B cell (primary cell): ENCODE measurements at places on chromosomes 6 and 20. TPM values are rescaled to one million over a fixed set of nuclear protein-coding genes. Genes with fewer than 3 reads are reported as not detected.
A peak's percentile ranks its signal among the peaks of the same experiment; 100 is the strongest.

GMPR gene
- 0.41 TPM in 1 of 2 replicates, not detected in the other for total RNA-seq

DNA sequence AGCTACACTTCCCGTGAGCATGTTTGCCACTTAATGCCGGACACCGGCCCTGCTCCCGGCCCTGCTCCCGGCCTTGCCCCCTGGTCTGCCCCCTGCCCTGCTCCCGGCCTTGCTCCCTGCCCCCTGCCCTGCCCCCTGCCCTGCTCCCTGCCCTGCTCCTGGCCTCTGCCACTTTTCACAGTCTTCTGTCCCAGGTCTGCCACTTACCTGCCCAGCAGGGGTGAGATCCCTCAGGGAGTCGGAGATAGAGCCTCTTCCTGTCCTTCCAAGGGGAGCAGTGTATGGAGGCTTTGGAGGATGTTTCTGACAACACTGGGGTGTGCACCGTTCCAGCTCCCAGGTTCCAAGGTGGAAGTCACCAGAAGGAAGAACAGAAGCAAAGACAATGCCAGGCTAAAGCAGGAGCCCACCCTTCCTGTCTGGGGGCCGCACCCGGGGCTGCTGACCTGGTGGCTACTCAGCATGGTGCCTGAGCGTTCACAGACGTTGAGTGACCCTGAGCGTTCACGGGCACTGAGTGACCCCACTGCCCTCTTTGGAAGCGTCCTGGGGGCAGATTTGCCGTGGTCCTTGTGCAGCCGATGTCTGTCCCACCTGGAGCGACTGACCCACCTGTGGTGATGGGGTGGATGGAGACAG lies 199.8 kb downstream of the DLL1 start:
- H3K27me3 ChIP-seq, result no peaks in the 10 kb centered on the region
- H3K27ac ChIP-seq, result no peak overlapping the region
- peaks cover 29% of the 10 kb centered on the region for H3K4me1 ChIP-seq
- no peak for DNase-seq

GRCh38 chr20:46850416-46850815 lies 44.2 kb upstream of the EYA2 start:
- H3K27me3 ChIP-seq, result peaks cover 11% of the 10 kb centered on the region
- H3K36me3 ChIP-seq, result no peaks in the 10 kb centered on the region
- H3K4me3 ChIP-seq, result no peak overlapping the region
- no peak overlapping the region for H3K27ac ChIP-seq
- DNase-seq, result no peak
- H3K4me1 ChIP-seq, result no peaks in the 10 kb centered on the region

GRCh38 chr6:18118330-18118729 lies 4.1 kb downstream of the NHLRC1 start:
- no peak overlapping the region for H3K27ac ChIP-seq
- no peaks in the 10 kb centered on the region for H3K4me1 ChIP-seq
- H3K4me3 ChIP-seq, result no peak overlapping the region
- DNase-seq, result no peak
- no peaks in the 10 kb centered on the region for H3K36me3 ChIP-seq

GRCh38 chr6:5994234-5994998 lies 12.3 kb downstream of the NRN1 start:
- H3K27ac ChIP-seq, result no peak overlapping the region
- peaks cover 54% of the 10 kb centered on the region for H3K4me1 ChIP-seq
- peak; percentile 21 for DNase-seq
- no peak overlapping the region for H3K4me3 ChIP-seq

- DNase-seq, result no peak
- H3K27ac ChIP-seq, result no peak overlapping the region
- H3K27me3 ChIP-seq, result no peaks in the 10 kb centered on the region
- H3K36me3 ChIP-seq, result peaks cover 61% of the 10 kb centered on the region
These were observed 158.3 kb downstream of the TMEM242 start for GRCh38 chr6:157164972-157165371.

SPATA25 gene
- total RNA-seq, result 2.4 and 2.9 TPM in 2 replicates

- no peak for DNase-seq
- no peak overlapping the region for H3K4me3 ChIP-seq
- H3K27ac ChIP-seq, result no peak overlapping the region
- no peaks in the 10 kb centered on the region for H3K4me1 ChIP-seq
- no peaks in the 10 kb centered on the region for H3K36me3 ChIP-seq
These were observed 607.0 kb downstream of the TENT5A start for GRCh38 chr6:81145506-81145905.

SLC17A3 gene
- not detected in 2 replicates for total RNA-seq

- H3K4me3 ChIP-seq, result no peak overlapping the region
- no peaks in the 10 kb centered on the region for H3K27me3 ChIP-seq
- H3K36me3 ChIP-seq, result no peaks in the 10 kb centered on the region
These were observed 88.0 kb downstream of the METTL24 start for GRCh38 chr6:110270165-110270564.

DNA sequence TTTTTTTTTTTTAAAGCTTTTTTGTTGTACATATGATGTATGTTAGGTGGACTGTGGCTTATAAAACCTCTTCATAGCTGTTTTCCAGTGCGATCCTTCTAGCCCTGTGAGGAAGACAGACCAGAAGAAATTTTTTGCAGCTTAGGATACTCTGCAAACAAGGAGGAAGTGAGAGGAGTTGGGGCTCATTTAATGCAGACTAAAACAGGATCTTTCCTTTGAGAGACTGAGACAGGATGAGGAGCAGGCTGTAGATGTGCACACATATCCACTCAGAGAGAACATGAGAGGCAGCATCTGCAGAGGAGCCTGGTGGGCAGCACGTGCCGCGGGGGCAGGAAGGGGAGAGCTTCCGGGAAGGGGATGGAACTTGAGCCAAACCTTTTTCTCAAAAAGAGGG lies 45.7 kb downstream of the PPARD start:
- no peaks in the 10 kb centered on the region for H3K27me3 ChIP-seq
- H3K36me3 ChIP-seq, result peaks cover 7% of the 10 kb centered on the region
- H3K4me1 ChIP-seq, result peaks cover 9% of the 10 kb centered on the region
- H3K27ac ChIP-seq, result no peak overlapping the region
- DNase-seq, result no peak
- H3K4me3 ChIP-seq, result no peak overlapping the region

DNA sequence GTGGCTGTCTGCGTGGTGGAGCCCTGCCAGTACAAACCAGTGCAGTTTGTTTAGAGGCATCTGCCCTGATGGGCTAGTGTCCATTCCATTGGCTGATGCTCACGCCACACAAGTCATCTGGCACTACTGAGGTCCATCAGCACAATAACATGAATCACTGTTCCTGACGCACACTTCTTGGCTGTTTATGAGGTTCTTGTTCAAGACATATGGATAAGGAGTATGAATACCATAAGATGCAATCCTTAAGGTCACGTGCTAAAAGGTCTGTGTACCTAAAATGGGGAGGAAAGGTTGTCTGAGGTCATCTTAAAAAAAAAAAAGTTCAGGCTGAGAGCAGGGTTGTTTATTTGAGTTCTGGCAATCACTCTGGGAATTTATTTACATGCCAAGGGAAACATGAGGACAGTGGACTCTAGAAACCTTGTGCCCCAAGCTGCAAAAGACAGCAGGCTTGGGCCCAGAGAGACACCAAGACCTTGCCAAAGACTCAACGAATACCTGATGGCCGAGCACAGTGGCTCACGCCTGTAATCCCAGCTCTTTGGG lies 54.1 kb upstream of the SHLD1 start:
- H3K4me1 ChIP-seq, result peaks cover 19% of the 10 kb centered on the region
- H3K27me3 ChIP-seq, result no peaks in the 10 kb centered on the region
- H3K36me3 ChIP-seq, result no peaks in the 10 kb centered on the region
- H3K27ac ChIP-seq, result no peak overlapping the region
- no peak overlapping the region for H3K4me3 ChIP-seq

GRCh38 chr6:116497113-116497676 lies 14.2 kb upstream of the CALHM5 start:
- no peak overlapping the region for H3K4me3 ChIP-seq
- H3K27ac ChIP-seq, result no peak overlapping the region

GRCh38 chr6:44006123-44006871 lies 121.0 kb downstream of the MRPL14 start:
- H3K27me3 ChIP-seq, result peaks cover 23% of the 10 kb centered on the region
- no peak overlapping the region for H3K4me3 ChIP-seq
- no peak overlapping the region for H3K27ac ChIP-seq
- H3K4me1 ChIP-seq, result peaks cover 21% of the 10 kb centered on the region
- DNase-seq, result no peak

GRCh38 chr20:33686984-33687366 lies 790 bp upstream of the E2F1 start:
- H3K36me3 ChIP-seq, result no peaks in the 10 kb centered on the region
- DNase-seq, result no peak
- H3K27ac ChIP-seq, result peak overlapping the region; percentile 5
- peaks cover 16% of the 10 kb centered on the region for H3K4me1 ChIP-seq
- no peaks in the 10 kb centered on the region for H3K27me3 ChIP-seq

HLA-DQB1 gene
- total RNA-seq, result 267 and 287 TPM in 2 replicates

- no peaks in the 10 kb centered on the region for H3K36me3 ChIP-seq
- H3K4me1 ChIP-seq, result peaks cover 5% of the 10 kb centered on the region
- H3K4me3 ChIP-seq, result no peak overlapping the region
- DNase-seq, result no peak
- no peak overlapping the region for H3K27ac ChIP-seq
- no peaks in the 10 kb centered on the region for H3K27me3 ChIP-seq
These were observed 58.0 kb upstream of the CD2AP start for GRCh38 chr6:47419621-47420020.
